ENCODE measurements at places on chromosomes 6 and 20.

- DNase-seq, result no peak
These were observed 395.3 kb downstream of the CD109 start for GRCh38 chr6:74091136-74091793.

DNA sequence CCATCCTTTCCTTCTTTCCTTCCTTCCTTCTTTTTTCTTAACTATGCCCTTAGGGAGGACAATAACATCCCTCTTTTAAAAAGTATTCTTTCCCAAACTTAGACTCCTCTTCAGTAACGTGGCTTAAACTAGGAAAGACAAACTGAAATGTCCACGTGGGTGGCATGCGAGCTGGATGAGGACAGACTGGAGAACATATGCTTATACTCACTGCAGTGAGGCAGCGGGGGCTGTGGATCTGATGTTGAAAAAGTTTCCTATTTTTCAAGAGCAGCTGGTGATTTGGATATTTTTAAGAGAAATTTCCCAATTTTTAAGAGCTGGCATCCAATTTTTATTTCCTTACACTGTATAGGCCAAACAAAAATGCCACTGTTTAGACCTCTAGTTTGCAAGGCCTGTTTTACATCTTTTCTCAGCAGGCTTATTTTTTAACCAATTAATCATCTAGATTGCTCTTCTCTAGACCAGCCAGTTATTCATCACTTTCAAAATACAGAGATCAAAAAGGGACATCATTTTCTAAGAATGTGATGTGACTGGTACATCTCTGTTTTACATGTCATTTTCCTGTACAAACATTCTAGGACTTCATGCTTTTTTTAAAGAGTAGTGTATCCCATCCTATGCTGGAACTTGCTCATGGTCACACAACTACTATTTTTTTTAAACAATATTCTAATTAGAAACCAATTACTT, 226.5 kb downstream of the BTBD9 start:
- no peak for DNase-seq

DNA sequence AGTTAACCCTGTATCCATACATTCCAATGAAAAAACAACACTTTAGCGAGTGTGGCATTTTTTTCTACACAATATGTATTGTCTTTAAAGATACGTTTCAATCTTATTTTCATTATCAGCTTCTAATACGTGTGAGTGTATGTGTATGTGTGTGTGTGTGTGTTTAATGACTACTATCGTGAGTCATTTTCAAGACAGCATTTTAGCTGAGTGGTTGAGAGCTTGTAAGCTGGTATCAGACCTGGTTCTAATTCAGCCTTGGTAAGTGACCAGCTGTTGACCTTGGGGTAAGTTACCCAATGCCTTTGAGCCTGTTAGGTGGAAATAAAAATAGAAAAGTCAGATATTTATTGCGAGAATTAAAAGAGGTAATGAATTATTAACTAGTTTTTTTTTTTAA, 320.0 kb upstream of the NT5E start:
- no peak for DNase-seq

- no peak for DNase-seq
These were observed 12.8 kb upstream of the ZNFX1 start for GRCh38 chr20:49290608-49291191.

GRCh38 chr20:61257611-61258010, 5.5 kb downstream of the CDH4 start:
- DNase-seq, result no peak

GRCh38 chr6:45830441-45831139, 185.1 kb downstream of the CLIC5 start:
- DNase-seq, result no peak

- no peak for DNase-seq
These were observed 65.6 kb downstream of the TMEM200A start for GRCh38 chr6:130431346-130431852.

- DNase-seq, result no peak
These were observed 17.4 kb downstream of the HFE start for GRCh38 chr6:26104457-26105108.

DNA sequence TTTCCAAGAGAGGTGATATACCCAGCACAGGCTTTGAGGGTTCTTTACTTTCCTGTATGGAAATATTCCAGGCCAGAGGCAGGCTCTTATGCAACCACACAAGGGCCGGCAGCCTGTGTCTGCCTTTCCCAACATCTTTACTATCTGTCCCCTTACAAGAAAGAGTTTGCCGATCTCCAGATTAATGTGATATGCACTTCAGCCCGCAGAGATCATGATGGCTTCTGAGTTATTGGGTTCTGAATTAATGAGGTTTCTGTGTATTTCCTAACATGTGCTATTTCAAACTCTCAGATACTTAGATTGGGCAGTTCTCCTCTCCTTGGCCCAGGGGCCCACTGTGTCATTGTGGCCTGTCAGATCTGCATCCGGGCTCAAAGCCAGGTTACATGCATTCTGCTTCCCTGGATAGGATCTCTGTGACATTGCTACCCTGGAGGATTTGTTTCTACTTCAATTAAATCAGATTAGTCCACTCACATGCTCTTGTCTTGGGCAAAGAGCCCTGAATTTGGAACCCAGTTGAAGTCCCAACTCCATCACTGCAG, 56.6 kb downstream of the TGM2 start:
- DNase-seq, result no peak

DNA sequence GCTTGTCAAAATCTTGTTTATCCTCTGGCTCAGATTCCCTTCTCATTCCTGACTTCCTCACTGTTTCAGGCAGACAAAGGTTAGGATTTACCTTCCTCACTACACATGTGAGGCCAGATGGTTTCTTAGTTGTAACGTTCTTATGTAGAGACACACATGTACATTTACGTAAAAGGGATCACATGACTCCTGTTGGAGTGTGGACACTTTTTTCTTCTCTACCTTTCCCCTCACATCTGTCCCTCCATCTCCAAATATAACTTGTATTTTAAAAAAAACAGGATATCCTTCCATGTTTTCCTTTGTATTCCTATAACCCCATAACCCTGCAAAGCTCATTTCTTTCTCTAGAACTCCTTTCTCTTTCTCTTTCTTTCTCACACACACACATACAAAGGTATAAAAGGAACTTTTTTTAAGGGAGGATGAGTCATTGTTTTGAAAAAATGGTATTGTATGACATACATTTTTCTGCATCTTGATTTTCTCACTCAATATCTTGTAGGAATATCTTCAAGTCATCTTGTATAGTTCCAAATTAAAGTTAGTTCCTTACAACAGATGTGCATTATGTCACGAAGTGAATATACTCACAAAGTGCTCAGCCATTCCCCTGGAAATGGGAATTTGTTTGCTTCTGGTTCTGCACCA, 78.2 kb upstream of the SULF2 start:
- no peak for DNase-seq

GRCh38 chr20:32157611-32158010, 48.1 kb downstream of the TM9SF4 start:
- DNase-seq, result no peak

Data from activated CD4-positive, CD25-positive, alpha-beta regulatory T cell (primary cell).